ENCODE measurements at places on chromosomes 3 and 15. TPM values are rescaled to one million over a fixed set of nuclear protein-coding genes. Genes with fewer than 3 reads are reported as not detected.

Gene CCR5
- not detected for total RNA-seq

Gene SGO1
- 0.57 TPM for total RNA-seq

Gene CISH
- total RNA-seq = 0.57 TPM

Gene ZIC1
- not detected for total RNA-seq

Data from smooth muscle cell of bladder (primary cell).